NCI-H2171 (cell line): ENCODE measurements at places on chromosomes 3 and 15.

- DNase-seq: no peak
These were observed 27.9 kb upstream of the SNRPA1 start for GRCh38 chr15:101322854-101323477.

DNA sequence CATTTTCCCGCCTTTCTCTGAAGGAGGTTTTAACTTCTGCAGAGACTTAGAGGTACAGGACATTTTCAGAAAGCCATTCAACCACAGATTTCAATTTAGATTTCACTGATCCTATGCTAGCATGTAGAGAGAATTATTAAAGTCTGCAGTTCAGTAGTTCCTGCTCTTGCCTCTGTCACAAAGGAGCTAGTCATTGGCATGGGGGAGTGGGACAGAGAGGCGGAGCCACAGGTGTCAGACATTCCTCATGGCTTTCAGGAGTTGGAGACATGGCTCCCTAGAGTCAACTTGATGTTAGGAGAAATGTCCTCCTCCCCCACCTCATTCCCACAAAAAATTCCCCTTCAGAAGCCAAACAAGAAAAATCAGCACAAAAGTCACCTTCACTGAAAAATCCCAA is 66.0 kb upstream of the SIAH2 start:
- no peak for DNase-seq

GRCh38 chr15:70608144-70608543 is 155.2 kb downstream of the UACA start:
- DNase-seq: no peak

- no peak for DNase-seq
These were observed 49.6 kb downstream of the PLOD2 start for GRCh38 chr3:146111337-146111736.

- no peak for DNase-seq
These were observed 459.2 kb upstream of the ARRDC4 start for GRCh38 chr15:97501291-97501690.

GRCh38 chr3:195286115-195286872 is 15.3 kb upstream of the XXYLT1 start:
- DNase-seq: no peak

DNA sequence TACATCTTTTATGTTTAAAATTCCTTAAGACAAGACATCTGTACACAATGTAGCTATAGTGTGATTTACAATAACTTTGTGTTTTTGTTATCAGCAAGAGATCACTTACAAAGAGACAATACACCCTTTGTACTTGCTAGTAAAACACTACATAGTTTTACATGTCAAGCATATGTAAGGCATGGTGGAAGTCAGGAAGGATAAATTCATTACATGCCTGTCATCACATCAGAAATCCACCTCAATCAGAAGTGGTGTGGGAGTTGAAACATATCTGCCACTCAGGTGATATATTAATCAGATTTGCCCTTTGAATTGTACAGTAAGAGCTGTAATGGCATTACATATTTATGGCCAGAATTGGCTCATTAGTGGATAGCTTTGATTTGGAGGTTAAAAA is 95.5 kb downstream of the MBNL1 start:
- no peak for DNase-seq

DNA sequence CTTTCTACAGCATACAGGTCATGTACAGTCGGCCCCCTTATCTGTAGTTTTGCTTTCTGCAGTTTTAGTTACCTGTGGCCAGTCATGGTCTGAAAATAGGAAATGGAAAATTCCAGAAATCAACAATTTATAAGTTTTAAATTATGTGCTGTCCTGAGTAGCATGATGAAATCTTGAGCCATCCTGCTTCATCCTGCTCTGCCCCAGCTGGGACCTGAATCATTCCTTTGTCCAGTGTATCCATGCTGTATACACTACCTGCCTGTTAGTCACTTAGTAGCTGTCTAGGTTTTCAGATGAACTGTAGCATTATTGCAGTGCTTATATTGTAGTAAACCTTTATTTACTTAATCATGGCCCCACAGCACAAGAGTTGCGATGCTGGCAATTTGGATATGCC is 44.8 kb downstream of the AP4E1 start:
- no peak for DNase-seq

- no peak for DNase-seq
These were observed 101.8 kb downstream of the SCN11A start for GRCh38 chr3:38949994-38950393.

GRCh38 chr3:62550439-62550838 is 177.1 kb upstream of the FEZF2 start:
- no peak for DNase-seq

GRCh38 chr15:60941448-60941847 is 287.7 kb downstream of the RORA start:
- DNase-seq: no peak

- no peak for DNase-seq
These were observed 64.9 kb upstream of the DCBLD2 start for GRCh38 chr3:98966434-98966833.

GRCh38 chr3:194365526-194365925 is 4.0 kb downstream of the LRRC15 start:
- no peak for DNase-seq

DNA sequence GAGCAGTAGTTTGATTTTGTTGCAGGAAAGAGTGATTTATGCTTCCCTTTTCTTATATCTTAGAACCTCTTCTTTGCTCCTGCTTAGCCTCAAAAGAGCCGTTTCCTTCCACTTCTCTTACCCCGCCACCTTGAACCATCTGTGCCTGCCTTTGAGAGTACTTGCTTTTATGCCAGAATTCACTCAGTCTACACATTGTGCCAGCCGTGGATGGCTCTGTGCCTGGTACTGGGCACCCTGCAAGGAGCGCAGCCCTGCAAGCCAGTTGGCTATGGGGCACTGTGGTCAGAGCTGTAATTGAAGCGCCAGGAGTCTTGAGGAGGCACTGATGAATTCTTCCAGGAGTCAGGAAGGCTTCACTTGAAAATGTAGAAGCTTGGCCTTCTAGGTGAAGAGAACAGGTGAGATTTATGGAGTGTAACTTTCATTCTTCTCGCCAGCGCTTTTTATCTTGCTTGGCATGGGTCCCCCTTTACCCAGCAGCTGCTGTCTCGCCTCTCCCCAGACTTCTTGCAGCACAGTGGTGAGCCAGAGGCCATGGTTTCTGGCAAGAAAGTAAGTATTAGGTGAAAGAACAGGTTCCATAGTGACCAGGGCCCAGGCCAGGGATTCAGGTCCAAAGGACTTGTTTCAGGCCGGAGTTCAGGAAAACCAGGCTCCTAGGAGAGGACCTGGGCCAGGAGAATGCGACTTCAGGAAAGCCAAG is 4.9 kb downstream of the TMED3 start:
- DNase-seq: no peak

DNA sequence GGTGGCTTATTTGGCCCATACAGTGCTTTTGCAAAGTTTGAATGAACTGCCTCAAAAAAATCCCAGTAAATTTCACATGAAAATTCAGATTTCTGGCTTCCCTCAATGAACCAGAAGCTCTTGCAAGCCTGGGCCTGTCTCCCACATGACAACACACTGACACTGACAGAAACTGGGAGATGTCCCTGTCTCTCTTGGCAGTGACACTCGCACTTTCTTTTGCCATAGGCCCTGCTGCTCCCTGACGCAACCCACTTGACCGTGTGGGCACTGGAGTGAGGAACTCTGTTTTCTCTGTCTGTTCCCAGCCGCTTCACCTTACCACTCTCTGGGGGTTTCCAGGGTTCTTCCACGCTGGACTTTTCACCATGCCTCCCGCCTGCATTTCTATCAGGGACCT is 524.5 kb downstream of the SHQ1 start:
- DNase-seq: no peak

DNA sequence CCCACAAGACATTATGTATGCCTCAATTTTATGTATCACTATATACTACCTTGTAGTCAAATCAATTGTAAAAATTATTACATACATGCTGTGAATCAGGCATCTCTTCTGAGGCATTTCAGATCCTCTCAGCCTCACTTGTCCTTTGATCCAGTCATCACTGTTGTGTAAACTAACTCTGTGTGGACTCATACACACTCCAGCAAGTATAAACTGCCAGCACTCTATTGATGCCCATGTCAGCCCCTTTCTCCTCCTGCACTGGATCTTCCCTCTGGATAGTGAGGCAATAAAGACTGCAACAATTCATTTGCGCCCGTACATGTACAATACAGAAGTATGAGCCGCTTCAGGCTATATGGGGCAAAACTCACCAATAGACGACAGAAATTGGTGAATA is 364.7 kb upstream of the TGFBR2 start:
- no peak for DNase-seq

GRCh38 chr3:196412704-196413103 is 19.5 kb downstream of the UBXN7 start:
- no peak for DNase-seq
